ENCODE measurements at places on chromosomes 2 and 18.
A peak's percentile ranks its signal among the peaks of the same experiment; 100 is the strongest.

GRCh38 chr18:456361-457139, 44.0 kb downstream of the COLEC12 start:
- DNase-seq = no peak

- DNase-seq = no peak
Observed at GRCh38 chr2:191620144-191620543, 57.8 kb upstream of the NABP1 start.

- no peak for DNase-seq
Observed at GRCh38 chr2:102313471-102313870, 2.1 kb downstream of the IL1RL1 start.

DNA sequence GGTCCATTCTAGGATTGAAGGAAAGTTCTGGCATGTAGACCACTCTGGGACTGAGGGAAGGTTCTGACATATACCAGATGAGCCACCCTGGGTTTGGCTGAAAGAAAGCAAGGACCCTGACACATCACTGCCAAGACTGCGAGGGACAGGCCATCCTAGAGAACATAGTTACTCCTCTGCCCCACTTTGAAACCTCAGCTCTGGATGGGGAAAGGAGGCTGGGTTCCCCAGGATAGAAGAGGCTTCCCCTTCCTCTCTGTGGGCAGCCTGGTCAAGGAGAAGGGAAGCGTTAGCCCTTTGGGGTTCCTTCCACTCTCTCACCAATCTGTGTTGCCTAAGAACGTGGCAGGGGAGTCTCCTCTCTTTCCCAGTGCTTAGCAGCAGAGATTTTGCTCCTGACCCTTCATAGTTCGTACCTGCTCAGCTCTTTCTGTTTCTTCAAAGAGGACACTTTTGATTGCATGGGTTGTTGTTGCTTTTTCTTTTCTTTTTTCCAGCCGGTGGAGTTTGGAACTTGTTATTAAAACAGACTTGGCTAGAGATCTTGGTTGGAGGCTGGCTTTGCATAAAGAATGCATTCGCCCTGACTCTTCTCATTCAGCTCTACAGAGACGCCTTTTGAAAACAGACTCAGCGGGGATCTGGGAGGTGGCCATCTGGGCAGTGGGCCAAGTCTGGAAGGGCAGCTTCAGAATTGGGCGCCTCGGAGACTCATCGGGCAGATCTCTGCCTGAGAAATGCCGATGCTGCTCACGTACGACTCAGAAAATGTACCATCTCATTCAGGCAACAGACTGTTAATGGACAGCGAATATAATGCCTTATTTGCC, 166.1 kb downstream of the CLIP4 start:
- DNase-seq = no peak

DNA sequence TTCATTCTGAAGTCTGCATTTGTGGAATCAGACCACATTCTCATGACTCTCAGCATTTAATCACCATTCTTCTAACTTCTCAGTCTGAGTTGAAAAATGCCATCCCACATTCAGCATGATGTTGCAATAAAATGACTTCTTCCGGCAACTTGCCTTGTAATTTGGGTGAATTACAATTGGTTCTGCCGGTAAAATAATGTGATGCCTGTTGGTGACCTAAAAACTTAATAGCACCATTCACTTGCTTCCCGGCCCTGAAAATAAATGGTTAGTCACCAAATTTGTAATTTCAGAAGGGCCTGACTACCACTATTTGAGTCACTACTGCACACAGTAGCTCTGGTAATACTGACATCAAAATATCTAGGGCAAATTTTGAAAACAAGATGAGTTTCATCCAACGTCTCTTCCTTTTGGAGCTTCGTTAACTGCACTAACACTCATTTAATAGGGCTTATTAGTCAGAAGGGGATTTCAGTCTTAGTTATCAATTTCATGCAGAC, 637.1 kb upstream of the CHAC2 start:
- DNase-seq = no peak

DNA sequence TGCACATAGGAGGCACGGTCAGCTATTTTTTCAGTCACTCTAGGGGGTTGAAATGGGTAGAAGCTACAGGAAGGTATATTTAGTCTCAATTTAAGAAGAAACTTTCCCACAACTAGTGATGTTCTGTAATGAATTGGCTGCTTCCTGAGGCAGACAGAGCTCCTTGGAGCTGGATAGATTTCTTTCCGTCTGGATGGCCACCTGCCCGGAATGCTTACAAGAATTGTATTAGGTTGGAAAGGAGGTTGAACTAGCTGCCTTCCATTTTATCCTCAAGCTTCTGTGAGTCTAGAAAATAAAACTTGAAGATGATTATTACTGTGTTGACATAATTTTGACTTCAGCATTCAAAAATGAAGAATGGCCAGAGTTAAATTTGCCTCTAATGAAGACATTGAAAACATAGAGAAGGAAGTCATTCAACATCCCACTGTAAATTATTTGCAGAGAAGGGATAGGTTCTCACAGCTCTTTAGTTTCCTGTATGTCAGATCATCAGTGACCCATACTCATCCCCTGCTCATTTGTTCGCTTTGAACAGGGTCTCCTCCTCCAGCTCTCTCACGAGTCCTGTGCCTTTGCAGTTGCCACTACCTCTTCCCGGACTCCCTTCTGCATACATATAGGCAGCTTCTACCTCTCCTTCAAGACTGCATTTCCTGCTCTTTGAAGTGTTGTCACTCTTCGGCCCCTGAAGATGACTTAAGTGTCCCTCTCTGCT, 88.8 kb downstream of the CRIM1 start:
- no peak for DNase-seq

GRCh38 chr2:36819095-36819711, 122.7 kb downstream of the VIT start:
- DNase-seq = no peak

- no peak for DNase-seq
Observed at GRCh38 chr2:545711-546650, 131.2 kb downstream of the TMEM18 start.

DNA sequence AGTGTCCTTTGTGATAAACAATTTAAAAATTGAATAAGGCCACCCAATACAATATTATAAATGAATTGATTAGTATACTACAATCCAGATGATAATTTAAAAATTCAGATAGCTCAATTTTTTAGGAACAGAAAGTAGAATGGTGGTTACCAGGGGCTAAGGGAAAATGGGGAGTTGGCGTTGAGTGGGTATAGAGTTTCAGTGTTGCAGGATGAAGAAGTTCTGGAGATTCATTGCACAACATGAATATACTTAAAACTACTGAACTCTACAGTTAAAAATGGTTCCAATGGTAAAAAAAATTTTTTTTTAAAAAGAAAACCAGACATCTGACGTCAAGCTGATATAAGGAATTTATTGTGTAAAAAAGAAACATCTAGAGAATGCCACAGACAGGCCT, 20.9 kb downstream of the SLC39A6 start:
- DNase-seq = no peak

GRCh38 chr2:69340101-69340775, 46.8 kb downstream of the GFPT1 start:
- no peak for DNase-seq

GRCh38 chr2:157470321-157470720, 26.4 kb upstream of the CYTIP start:
- no peak for DNase-seq

GRCh38 chr2:196096264-196096663, 27.6 kb upstream of the DNAH7 start:
- no peak for DNase-seq

- DNase-seq = no peak
Observed at GRCh38 chr2:238786792-238787490, 60.9 kb upstream of the TWIST2 start.

DNA sequence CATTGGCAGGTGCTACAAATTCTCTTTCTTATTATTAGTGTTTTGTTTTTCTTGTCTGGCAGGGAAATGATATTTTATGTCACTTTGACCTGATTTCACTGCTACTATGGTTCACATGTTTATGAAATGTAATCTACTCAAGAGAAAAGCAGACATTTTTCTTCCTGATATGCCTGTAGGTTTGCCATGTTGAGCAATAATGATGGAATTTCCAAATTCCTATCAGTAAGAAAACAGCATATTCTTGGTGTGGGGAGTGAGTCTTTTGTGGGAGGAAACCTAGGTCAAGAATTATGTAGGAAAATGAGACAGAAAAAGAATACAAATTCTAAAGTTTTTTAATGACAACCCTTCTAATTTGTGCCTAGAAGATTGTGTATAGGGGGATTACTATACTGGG, 356.4 kb downstream of the SLC4A3 start:
- DNase-seq = no peak

GRCh38 chr2:100412881-100413321, 4.6 kb downstream of the CHST10 start:
- DNase-seq = no peak

DNA sequence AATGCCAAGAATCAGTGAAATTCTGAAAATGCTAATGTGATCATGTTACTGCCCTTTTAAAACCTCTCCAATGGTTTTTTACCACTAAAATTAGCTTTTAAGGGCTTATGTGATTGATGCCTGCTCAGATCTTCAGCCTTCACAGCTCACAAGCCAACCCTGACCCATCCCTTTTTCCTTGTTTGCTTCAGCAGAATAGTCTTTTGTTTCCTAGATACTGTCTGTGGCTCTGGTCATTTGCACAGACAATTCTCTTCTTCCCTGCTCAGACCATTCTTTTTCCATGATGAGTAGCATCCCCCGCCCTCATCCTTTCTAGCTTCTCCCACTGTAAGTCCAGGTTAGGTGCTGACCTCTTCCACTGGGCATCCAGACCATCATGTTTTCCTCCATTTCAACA, 164.9 kb upstream of the NT5C1B start:
- DNase-seq = no peak

DNA sequence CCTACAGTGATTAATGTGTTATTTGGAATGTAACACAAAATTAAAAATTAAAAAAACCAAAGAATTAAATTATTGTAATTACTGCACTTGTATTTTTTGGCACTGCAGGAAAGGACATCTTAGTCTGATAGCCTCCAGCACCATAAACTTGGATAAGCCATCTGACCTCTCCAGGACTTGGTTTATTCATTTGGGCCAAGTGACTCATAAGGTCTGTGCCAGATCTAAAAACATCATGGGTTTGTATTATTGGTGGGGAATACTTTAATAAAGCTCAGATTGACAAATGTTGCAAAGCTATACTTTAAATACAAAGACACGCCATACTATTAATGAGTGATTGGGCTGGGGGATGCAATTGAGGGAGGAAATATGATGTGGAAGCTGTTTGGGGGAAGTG, 225.2 kb downstream of the ZNF521 start:
- DNase-seq = no peak

DNA sequence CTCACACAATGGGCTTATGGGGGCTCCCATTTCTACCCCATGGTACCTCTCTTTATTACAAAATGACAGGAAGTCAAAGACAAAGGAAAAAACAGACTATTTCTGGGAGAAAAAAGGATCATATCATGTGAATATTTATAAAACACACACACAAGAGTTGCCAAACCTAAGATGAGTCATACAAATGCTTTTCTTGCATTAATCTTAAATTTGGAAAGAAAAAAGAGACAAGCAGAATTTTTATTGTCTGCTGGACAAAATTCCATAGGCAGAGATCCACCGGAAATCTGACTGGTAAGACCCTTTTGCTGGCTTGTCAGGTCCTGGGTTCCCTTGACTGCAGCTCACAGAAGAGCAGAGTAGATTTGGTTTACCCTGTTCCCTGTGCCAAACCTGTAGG, 1732.3 kb upstream of the PIK3C3 start:
- DNase-seq = no peak

DNA sequence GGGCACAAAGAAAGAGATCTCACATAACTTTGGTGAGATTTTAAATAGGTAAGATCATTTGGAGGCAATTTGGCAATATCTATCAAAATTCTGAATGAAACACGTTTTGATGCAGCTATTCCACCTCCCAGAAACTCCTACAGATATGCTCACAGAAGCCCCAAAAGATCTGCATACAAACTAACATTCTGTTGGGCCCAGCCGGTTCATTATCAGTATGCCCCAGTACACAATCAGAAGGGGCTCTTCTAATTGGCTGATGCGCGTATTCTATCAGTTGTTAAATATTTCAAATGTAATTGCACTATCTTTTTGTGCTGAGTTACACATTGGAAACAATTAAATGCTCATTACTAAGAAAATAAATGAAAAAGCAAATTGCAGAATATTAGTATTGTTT, 7.1 kb upstream of the TGIF1 start:
- DNase-seq = no peak

DNA sequence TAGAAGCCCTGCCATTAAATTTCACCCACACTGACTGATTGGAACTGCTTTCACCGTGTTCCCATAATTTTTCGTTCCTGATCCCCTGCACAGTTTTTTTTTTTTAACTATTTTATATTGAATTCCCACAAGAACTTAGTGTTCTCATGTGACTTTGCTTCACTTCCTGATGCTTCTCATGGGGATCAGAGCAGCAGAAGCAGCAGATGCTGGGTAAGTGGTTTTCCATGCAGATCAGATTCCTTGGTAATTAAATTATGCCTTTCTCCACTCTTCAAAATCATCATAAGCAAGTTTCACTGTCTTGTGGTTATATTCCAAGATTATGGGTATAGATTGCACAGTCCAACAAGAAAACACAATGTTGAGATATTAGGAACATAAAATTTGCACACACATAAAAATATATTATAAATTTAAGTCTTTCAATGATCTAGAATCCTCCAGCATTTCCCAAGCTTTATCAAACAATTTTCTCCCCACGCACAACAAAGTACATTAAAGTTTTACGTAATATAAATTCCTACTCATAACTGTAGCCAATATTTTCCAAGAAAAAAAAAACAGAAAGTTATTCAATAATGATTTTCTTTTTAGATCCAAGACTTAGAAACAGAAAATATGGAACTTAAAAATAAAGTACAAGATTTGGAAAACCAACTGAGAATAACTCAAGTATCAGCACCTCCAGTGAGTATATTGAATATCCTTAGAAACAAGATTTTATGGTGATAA, 277.9 kb downstream of the GULP1 start:
- DNase-seq = no peak

GRCh38 chr2:105809097-105809473, 64.4 kb downstream of the NCK2 start:
- no peak for DNase-seq

DNA sequence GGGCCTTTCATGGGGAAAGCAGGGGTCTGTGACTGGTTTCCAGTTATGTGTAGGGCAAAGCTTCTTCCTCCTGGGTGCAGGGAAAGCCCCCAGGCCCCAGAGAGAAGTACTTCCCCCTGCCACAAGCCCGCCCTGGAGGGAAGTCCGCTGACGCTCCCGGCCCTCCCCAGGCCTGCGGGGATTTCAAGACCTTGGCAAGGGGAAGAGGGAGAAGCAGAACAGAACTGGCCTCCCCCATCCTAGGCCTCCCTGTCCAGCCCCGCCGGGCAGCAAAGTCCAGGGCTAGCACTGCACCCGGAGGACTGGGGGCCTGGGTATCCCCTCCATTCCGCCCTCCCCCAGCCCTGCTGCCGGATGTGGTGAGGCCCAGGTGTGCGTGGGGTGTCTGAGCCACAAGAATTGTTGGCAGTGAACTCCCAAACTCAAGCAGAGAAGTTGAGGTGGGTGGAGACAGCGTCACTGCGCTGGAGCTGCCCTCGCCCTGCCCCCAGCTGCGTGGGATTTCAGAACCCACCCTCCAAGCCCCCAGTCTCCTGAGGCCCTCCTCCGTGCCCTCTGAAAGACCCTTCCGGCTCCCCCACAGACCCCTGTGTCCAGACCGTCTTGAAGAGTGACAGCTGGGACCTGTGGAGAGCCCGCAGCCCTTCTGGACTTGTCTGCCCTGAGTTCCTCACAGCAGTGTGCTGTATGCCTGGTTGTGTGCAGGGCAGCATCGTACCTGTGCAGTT, 1.1 kb upstream of the DUSP2 start:
- DNase-seq = peak; percentile 82

- DNase-seq = no peak
Observed at GRCh38 chr2:36478332-36478738, 119.6 kb downstream of the FEZ2 start.

Measured in activated T-helper 1 cell treated with anti-CD3 and anti-CD28 coated beads, Interleukin-2, amount 50 U/mL, for 16 hours (primary cell).